ENCODE measurements at places on chromosomes 7 and 10.

GRCh38 chr10:51301644-51302043 is 227.4 kb downstream of the PRKG1 start:
- DNase-seq: no peak

- peak; percentile 70 for DNase-seq
These were observed 9.8 kb downstream of the CDHR1 start for GRCh38 chr10:84204122-84204521.

- no peak for DNase-seq
These were observed 130.4 kb upstream of the BMPER start for GRCh38 chr7:33774762-33775523.

GRCh38 chr10:6409971-6410643 is 170.0 kb downstream of the PRKCQ start:
- no peak for DNase-seq

DNA sequence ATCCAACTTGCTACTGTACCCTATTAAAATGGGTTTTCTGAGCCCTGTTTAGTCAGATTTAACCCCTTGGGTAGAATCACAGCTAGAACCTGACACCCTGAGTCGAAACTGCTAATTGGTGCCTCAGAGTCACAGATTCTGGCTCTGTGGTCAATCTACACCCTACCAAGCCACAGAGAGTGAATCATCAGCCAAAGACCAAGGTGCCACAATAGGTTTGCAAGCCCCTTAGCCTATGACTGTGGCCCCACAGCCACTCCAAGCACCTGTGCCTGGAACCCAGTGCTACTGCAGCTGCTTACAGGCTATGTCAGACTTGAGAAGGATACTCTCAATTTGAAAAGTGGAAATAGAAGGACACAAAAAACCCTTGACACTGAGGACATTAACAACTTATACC is 202.8 kb upstream of the KCND2 start:
- no peak for DNase-seq

GRCh38 chr7:24922099-24922773 is 57.7 kb downstream of the OSBPL3 start:
- DNase-seq: no peak

GRCh38 chr7:39525926-39526325 is 40.3 kb upstream of the YAE1 start:
- DNase-seq: no peak

DNA sequence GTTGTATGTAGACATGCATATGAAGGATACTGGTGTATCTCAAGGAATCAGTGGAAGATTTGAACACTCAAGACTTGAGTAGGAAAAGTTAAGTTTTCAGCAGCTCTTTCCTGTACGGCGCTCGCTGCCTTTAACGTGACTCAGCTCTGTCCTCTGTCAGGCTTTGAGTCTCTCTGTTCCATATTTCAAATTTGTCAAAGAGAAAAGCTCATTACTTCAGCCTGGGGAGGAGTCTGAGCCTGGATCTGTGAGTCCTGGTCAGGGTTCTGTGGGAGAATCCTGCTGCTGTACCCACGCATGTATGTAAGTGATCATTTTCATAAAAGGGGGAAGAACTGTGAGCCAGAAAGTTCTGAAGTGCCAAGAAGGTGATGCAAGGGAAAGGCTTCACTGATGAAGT is 13.8 kb upstream of the MPP7 start:
- no peak for DNase-seq

GRCh38 chr10:106424054-106424453 is 740.5 kb downstream of the SORCS1 start:
- DNase-seq: no peak

GRCh38 chr10:79097021-79097872 is 28.5 kb downstream of the ZMIZ1 start:
- DNase-seq: no peak

DNA sequence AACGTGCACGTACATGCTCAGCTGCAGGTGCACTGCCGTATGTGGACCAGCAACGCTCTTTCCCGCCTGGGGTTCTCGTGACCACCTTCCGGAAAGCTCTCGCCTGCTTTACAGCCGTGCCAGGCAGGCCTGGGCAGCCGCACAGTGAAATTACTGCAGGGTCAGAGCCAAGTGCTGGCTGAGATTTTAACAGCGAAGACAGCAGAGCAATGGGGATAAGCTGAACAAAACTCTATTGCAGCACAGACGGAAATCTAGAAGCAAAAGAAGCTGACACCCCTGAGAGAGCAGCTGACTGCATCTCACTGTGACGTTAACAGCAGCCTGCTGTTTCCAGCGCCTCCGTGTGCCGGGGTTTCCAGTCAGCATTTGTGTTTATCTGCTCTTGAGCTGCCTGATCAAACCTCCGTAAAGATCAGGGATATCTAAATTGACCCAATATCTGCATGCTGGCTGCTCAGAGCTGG is 179.0 kb downstream of the DIP2C start:
- no peak for DNase-seq

DNA sequence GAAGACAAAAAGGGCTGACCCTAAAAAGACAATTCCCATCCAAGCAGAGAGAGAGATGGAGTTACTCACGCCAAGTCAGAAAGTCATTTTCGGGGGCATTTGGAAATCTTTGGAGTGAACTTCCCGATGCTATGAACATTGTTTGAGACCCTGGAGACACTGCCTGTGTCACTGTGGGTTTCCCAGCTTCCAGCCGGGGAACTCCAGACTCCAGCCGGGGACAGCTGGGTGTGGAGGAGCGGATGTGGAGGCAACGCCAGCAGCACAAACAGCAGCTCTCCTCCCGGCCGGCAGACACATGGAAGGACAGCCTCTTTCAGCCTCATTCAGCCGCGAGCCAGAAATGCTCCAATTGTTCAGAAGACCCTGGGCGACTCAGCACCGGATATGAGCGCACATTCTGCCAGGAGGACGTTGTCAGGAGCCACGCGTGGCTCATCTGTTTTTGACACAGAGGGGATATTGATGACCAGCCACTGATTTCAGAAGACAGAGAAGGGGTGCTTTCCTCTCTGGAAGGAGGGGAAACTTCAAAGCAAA is 97.6 kb downstream of the PRPF18 start:
- no peak for DNase-seq

DNA sequence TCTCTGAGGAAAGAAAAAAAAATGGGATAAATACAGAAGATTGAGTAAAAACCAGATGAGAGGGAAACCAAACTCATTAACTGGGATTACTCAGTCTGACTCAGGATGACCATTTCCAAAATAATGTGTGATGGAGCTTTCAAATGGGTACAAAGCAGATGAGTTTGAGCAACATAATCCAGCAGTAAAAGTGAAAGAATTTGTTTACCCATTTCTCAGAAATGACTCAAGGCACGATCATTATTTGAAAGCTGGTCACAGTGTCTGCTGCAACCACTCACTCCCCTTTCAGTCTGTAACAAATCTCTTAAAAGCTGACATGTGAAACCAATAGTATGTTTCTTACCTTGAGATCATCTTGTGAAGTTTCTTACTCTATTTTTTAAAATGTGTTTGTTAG is 104.7 kb upstream of the KLF14 start:
- DNase-seq: no peak

DNA sequence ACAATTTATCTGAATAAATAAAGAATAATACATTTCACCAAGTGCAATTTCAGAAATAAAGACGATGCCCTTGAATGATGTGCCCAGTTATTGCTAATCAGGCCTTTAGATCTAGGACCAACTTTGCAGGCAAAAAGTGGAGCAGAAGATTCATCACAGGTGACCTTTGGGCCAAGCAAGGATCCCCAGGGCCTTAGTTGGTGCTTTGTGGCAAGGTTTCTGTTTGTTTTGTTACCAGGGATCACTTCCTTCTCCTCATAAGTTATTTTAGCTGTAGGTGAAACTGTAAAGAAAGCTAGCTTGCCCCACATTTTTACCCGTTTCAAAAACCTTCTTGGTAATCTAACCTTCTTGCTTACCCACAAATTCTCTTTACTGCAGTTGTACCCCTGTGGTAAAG is 323.2 kb downstream of the NEBL start:
- no peak for DNase-seq

DNA sequence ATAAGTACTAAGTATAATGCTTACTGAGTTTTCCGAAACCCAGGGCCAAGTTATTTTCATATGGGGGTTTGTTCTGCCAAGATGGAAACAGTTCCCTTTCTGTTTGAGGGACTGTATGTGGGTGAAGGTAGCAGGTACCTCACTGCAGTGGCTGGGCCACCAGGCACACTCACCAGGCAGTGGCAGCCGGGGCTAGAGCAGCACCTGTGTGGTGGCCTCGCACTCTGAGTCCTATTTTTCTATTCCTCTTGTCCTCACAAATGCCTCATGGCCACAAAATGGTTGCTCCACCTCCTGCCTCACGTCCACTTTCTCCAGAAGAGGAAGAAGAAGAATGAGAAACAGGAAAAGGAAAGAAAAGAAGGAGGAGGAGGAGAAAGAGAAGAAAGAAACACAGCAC is 167.3 kb upstream of the SHH start:
- no peak for DNase-seq

- peak; percentile 5 for DNase-seq
These were observed 67.8 kb downstream of the TBX20 start for GRCh38 chr7:35185908-35186731.

DNA sequence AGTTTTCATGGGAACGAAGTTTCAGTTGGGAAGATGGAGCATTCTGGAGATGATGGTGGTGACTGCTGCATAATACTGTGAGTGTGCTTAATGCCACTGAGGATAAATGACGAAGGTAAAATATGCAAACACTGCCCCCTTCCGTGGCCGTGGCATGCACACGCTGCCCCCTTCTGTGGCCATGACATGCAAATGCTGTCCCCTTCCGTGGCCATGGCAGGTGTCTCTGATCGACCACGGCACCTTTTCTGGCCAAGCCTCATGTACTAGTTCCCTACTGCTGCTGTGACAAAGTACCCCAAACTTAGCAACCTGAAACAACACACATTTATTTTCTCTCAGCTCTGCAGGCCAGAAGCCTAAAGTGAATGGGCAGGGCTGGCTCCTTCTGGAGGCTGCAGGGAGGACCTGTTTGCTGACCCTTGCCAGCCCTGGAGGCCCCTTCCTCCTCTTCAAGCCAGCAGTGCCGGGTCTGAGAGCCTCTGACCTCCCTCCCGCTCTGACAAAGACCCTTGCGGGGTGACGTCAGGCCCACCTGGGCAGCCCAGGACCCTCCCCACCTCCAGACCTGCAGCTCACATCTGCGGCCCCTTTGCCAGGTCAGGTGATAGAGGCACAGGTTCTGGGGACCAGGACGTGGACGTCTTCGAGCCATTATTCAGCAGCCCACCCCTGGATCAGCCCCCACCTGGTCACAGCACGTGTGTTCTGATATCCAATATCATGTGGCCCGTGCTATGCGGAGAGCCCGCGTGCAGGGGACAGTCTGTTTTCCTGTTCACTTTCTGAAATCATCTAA is 82.0 kb downstream of the MICALL2 start:
- DNase-seq: peak; percentile 21

DNA sequence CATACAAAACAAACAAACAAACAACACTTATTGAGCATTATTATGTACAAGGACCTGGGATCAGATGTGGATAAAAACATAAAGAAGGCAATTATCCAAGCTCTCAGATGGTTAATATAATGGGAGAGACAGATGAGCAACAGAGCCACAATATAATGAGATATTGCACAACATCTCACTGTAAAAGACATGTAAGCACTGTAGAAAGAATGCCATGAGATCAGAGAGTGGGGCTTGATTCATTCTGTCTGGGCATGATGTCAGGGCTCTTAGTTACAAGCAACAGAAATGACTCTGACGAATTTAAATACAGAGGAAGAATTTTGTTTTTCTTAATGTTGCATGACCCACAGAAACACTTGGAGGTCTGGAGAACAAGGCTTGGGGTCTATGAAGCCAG is 164.7 kb upstream of the PLXDC2 start:
- no peak for DNase-seq

DNA sequence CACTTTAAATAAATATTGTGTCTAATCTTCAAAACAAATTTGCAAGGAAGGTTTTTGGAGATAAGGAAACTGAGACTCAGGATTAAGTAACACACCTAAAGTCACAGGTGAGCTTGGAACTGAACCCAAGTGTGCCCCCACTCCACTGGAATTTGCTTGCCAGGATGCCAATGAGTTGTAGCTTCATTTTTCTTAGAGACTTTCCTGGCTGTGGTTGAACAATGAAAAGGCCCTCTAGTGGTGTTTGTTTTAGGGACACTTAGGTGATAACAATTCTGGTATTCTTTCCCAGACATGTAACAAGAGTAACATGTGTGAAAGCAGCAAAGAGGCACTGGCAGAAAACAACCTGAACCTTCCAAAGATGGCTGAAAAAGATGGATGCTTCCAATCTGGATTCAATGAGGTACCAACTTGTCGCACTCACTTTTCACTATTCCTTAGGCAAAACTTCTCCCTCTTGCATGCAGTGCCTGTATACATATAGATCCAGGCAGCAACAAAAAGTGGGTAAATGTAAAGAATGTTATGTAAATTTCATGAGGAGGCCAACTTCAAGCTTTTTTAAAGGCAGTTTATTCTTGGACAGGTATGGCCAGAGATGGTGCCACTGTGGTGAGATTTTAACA is 1.5 kb downstream of the IL6 start:
- DNase-seq: peak; percentile 48

GRCh38 chr10:48806342-48806741 is 121.7 kb downstream of the WDFY4 start:
- DNase-seq: no peak

- no peak for DNase-seq
These were observed 229.9 kb downstream of the KIAA1217 start for GRCh38 chr10:24438800-24439199.

DNA sequence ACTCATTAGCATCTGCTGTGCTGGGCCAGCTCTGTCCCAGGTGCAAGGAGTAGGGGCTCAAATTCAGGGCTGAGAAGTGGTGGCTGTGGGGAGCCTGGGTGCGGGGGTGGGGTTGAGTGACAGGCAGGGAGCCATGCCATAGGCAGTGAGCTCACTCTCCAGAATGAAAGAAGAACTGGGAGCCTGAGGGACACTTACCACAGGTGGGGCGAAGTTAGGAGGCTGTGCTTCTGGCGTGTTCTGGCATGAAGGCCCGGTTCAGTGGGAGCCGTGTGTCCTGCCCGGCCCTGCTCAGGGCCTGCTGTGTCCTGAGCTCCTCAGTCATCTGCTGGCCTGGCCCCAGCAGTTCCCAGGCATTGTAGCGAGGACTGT is 62.5 kb downstream of the MKI67 start:
- DNase-seq: no peak

DNA sequence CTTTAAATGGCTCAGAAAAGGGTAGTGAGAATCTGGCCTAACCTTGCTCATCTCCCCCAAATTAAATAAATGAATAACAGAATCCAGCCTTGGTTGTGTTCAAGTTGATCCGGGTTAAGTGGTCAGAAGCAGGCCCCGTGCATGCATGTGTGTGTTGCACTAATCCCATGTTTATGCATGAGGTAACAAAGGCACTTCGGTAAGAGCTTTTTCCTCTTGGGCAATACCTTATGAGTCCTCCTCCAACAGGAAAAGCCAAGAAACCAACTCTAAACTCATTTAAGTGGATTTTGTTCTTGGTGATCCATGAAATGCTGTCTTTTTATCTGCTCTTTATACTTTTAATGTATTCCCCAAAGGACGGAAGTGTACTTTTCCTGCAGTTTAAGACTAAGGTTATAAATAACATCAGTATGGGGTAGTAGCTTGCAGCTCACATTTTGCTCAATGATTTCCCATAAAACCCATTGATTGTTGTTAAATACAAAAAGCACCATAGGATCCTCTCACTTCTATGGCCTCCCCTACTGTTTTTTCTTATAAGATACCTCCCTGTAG is 104.9 kb upstream of the YAE1 start:
- no peak for DNase-seq
